DMS 273 treated with DMSO at 0.1 percent for 48 hours (cell line): ENCODE measurements at places on chromosomes 2 and 18.

DNA sequence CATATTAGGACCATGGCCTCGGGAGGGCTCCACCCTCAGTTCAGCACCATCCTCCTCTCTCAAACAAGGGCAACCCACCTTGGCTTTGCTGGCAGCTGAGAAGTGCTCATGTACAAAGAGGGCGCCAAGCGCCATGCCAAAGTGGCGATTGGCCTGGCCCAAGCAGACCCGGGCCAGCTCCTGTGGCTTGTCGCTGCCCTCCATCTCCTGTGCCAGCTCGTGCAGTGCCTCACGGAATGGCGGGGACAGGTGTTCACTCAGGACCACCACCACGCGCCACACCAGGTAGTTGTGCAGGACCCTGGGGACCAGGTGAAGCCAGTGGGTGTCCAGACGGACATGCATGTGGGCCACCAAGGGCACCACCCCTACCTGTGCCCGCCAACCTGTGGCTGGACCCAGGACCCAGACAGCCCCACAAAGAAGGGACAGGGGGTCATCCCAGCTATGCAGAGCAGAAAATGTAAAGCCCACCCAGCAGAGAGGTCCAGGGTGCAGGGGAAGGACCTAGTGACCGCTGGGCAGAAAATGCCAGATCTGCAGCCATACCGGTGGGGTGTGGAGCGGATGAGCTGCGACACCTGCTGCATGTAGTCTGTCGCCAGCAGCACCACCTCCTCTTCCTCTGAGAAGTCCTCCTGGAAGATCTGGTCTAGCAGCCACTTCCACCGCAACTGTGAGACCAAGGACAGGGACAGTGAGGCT lies 3.6 kb downstream of the ECEL1 start:
- DNase-seq = no peak

DNA sequence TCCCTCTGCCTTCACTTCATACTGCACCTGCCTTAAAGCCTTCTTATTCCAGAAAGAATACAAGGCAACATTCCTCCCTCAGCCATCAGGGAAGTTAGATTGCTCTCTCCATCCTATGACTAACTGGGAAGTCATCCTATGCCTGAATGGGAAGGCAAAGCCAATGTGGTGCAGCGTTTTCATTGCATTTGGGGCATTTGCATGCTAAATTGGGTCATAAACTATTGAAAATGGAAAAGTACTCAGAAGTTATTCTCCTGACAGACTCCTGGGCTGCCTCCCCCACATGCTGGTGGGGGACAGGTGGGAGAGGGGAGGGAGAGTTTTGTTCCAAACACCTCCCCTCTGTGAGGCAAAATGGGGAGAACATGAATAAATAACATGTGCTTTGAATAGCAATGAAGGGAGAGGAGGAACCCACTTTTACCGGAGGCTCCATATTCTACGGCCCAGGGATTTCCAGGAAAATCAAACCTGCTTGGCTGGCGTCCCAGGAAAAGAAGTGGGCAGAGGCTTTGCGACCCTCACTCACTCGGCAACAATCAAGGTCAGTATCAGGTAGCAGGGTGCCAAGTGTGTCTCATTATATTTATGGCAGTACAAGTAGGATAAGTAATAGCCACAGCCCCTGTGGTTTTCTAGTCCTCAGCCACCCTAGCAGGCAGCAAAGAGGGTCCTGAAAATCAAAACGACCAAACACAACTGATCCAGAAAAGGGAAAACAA lies 84.1 kb downstream of the BOD1L2 start:
- no peak for DNase-seq

GRCh38 chr2:106159866-106160785 lies 34.0 kb downstream of the UXS1 start:
- no peak for DNase-seq

GRCh38 chr2:134676960-134677359 lies 41.8 kb downstream of the TMEM163 start:
- DNase-seq = no peak

DNA sequence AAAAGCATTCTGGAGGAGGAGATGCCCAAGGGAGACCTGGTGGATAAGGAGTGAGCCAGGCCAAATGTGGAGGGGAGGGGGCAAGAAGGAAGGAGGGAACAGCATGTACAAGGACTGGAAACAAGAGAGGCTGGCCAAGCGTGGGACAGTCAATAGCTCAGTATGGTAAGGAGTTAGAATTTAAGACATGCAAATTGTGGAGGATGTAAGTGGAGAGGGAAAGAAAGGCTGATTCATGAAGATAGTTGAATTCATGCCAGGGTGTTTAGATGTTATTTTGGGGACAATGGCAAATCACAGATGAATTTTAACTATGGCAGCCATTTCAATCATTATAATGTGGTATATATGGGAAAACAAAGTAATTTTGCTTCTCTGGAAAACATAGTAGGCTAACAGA lies 462.3 kb downstream of the MEIS1 start:
- DNase-seq = no peak

DNA sequence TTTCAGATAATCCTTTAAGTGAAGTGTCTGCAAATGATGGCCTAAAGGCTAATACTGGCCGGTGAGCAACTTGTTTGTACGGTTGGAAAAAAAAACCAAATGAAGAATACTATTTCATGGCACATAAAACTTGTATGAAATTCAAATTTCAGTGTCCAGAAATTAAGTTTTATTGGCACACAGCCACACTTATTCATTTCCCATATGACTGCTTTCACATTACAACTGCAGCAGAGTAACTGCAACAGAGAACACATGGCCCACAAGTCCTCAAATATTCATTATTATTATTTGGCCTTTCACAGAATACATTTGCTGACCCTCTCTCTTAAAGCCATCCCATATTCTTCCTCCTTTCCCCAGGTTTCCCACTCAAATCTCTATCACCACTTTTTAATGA lies 1268.6 kb downstream of the LRP1B start:
- no peak for DNase-seq

DNA sequence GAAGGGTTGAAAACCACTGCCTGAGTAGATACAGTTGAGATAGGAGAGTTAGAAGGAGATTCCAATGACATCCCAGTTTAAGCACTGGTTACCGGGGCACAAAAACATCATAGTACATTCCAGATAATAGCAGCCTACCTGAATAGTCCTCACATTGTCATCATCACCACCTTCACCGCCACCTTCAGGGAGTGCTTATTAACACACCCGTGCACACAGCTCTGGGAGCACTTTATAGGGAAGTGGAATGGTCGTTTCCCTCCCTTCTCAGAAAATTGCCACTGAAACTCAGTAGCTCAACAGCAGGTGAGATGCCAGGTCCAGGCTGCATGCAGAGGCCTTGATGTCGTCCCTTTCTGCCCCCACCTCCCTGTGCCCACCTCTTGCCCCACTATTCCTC lies 8.2 kb downstream of the SERPINB7 start:
- no peak for DNase-seq

- DNase-seq = no peak
Observed at GRCh38 chr18:8847900-8848299, 142.5 kb downstream of the MTCL1 start.

- no peak for DNase-seq
Observed at GRCh38 chr2:64085936-64086335, 58.3 kb downstream of the PELI1 start.

DNA sequence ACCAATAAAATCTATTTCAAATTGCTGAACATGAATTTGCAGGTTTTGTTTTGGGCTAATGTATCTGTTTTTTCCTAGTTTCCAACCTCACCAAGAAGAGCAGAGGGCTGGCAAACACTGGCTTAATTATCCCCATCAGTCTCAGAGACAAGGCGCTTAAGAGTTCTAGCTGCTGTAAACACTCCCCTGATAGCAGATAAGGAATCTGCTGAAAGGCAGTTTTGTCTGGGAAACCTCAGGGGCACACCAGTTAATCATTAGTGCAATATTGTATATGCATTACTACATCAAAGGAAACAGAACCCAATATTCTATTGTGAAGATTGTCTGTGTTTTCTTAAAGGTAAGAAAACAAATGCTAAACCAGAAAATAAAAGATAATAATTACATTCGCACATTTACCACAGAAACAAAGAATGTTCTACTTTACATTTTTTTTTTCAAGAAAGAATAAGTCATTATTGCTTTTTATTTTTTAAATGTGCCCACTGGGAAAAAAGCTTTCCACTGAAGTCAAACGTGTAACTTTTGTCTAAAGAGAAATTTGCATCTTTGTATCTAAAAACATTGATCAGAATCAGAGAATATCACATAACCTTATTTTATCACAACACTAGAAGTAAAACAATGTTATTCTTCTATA lies 179.1 kb downstream of the ERBB4 start:
- peak; percentile 25 for DNase-seq

GRCh38 chr2:199727306-199727705 lies 123.7 kb downstream of the FTCDNL1 start:
- DNase-seq = no peak

- DNase-seq = no peak
Observed at GRCh38 chr18:26993568-26993967, 128.1 kb upstream of the AQP4 start.

GRCh38 chr2:126664234-126664633 lies 8.3 kb downstream of the GYPC start:
- DNase-seq = no peak

DNA sequence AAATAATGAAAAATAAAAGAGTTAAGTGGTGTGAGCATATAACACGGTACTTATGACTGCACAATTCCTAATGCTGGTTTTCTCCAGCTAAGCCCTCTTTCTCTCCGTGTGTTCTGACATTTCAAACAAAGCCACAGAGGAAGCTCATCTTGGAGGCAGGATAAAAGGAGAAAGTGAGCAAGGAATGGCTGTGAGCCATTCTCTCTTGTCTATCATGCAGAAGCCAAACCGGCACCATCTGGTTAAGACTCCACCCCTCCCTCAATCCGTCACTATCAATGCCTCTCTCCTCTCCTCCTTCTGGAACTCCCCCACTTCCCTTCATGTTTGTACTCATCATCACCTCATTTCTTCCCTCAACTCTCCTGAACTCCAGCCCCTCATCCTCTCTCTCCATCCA lies 210.4 kb downstream of the TMEM163 start:
- peak; percentile 22 for DNase-seq

DNA sequence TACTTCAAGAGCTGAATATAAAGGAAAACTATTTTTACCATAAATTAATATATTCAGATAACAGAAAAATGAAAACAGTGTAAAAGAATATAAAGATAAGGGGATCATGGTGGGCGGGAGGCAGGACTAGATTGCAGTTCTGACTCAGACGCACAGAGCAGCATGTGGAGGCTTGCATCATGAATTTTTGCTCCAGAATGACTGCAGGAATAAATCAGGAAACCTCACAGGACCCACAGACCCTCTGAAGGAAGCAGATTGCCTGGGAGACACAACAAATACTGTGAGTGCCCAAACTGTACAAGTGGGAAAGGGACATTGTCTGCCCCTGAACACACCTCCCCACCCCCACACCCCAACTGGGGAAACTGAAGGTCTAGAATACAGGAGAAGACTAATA lies 19.2 kb upstream of the SIGLEC15 start:
- DNase-seq = peak; percentile 1

DNA sequence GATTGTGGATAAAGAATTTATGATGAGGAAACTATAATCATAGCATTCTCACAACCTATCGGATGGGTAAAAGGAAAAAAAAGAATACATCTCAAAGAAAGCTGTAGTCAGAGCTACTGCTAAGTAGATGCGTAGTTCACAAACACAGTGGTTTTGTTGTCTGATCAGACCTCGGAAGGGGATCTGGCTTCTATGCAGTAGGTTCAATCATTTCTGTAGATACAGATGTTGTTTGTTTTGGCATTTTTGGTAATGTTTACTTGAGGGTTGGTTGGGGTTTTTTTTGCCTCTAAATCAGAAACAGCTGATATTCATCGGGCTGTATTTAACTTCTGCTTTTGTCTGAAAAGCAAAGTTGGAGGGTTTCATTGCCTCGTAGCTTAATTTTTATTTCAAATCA lies 42.1 kb downstream of the NPAS2 start:
- no peak for DNase-seq

GRCh38 chr2:121974897-121975661 lies 219.6 kb downstream of the TSN start:
- no peak for DNase-seq

DNA sequence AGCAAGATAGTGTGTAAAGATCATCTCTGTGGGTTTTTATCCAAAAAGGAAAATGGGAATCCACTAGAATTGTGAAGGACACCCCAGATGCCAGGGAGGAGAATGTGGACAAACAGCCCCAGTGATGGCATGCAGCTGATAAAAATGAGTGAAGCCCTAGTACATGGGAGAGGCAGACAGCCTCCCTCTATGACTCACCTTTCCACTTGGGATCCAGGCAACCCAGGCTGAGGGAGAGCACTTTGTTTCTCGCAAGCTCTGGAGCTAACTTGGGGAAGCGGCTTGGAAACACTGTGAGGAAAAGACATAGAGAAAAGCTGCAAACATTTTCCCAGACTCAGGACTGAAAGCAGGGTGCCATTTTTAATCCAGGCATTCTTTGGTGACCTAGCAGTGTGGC lies 5.3 kb upstream of the FLACC1 start:
- DNase-seq = no peak

DNA sequence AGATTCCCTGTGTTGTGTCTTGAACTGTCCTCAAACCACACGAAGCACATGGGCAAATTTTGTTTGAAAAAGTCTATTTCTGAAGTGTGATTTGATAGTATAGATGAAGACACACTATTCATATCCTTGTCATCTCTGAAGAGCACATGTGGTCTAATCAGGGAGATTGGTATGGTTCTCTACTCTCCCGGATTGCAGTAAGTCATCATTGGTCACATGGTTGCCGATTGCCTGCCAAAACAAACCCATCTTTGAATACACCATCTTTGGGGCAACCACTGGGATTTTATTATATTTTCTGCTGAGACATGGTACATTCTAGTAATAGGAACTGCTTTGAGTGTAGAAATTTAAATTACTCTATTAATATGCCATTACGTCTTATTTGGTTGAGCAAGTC lies 186.9 kb downstream of the MYO1B start:
- DNase-seq = no peak

GRCh38 chr2:236793023-236794011 lies 223.7 kb downstream of the ACKR3 start:
- no peak for DNase-seq

DNA sequence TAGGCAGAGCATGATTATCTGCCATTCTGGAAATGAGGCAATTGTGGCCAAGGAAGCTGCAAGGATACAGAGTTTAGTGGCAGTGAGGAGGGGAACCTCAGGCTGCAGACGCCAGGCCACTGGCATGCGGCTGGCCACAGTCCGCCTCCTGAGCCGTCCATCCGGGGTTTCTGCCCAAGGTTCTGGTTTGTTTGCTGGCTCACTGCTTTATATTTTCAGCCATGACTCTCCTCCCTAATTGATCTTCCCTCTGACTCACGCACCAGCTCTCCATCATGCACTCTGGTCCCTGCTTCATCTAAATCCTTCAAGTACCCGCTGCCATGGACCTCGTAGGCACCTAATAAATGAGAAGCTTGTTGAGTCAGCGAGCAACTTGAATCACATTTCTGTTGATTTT lies 107.8 kb upstream of the REV1 start:
- DNase-seq = no peak
